ENCODE measurements at places on chromosomes 4 and X.

GRCh38 chrX:44343412-44344141 lies at the start of gene EFHC2:
Gene EFHC2, minus strand, starts transcription at chrX:44343672. Its CDS starts 84 bp downstream, at chrX:44343588.
- no peak for DNase-seq

- no peak for DNase-seq
Observed at GRCh38 chrX:3257471-3257870, 89.0 kb downstream of the MXRA5 start.

DNA sequence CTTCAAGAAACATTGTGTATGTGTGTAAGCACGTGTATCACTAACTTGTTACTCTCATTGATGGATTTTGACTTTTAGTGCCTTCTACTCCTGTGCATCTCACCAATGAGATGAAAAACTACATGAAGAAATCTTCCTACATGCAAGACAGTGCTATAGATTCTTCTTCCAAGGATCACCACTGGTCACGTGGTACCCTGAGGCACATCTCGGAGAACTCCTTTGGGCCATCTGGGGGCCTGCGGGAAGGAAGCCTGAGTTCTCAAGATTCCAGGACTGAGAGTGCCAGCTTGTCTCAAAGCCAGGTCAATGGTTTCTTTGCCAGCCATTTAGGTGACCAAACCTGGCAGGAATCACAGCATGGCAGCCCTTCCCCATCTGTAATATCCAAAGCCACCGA lies 86.5 kb downstream of the SLC10A6 start:
- no peak for DNase-seq

- DNase-seq: no peak
Observed at GRCh38 chr4:89303814-89304388, 3.7 kb downstream of the GPRIN3 start.

DNA sequence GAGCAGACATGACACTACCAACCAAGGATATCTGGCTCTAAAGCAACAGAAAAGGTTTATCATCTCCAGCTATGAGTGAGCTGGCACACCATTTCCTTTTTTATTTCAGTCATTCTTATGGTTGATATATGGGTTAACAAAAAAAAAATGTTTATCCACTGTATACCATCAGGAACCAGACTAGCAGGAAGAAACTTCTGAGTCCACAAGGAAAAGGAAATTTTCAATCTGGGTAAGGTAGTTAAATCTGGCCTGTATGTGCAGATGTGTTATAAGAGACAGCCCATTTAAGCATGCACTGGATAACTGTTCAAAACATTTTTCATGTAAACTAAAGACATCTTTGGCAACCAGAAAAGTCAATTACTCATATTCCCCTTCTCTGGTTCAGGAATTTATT lies 35.0 kb downstream of the AMMECR1 start:
- no peak for DNase-seq

GRCh38 chrX:40013266-40014195 lies 84.2 kb downstream of the BCOR start:
- peak; percentile 78 for DNase-seq

GRCh38 chr4:42816880-42817400 lies 75.6 kb upstream of the GRXCR1 start:
- DNase-seq: no peak

DNA sequence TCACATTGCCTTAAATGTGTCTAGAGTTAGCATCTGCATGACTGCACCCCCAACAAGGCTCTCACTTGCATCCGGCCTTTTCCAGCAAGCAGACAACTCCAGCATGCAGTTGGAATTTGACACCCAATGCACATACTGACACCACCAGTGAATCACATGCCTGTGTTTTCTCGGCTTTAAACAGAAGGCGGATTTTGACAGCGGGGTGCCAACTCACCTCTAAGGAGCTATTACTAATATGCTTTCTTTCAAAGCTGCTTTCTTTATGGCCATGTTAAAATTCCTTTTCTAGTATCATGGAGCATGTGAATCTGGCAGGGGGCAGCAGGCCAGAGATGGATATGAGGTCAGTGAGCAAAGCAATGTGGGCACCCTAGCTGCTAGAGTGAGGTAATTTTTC lies 78.0 kb upstream of the CLNK start:
- DNase-seq: peak; percentile 3

GRCh38 chr4:101367201-101367600 lies 19.9 kb upstream of the PPP3CA start:
- peak; percentile 32 for DNase-seq

DNA sequence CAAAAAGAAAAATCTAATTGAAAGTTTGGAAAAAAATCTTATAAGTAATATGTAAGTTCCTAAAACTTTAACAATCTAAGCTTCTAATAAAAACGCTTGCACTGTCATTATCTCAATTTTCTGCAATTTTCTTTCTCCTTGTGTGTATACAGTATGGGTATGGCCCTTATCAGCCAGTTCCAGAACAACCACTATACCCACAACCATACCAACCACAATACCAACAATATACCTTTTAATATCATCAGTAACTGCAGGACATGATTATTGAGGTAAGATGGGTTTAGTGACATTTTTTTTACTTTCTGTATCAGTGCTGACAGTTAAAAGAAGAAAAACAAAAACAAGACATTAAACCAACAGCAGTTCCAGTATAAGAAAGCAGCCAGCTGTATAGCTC lies 4.9 kb downstream of the STATH start:
- DNase-seq: no peak

DNA sequence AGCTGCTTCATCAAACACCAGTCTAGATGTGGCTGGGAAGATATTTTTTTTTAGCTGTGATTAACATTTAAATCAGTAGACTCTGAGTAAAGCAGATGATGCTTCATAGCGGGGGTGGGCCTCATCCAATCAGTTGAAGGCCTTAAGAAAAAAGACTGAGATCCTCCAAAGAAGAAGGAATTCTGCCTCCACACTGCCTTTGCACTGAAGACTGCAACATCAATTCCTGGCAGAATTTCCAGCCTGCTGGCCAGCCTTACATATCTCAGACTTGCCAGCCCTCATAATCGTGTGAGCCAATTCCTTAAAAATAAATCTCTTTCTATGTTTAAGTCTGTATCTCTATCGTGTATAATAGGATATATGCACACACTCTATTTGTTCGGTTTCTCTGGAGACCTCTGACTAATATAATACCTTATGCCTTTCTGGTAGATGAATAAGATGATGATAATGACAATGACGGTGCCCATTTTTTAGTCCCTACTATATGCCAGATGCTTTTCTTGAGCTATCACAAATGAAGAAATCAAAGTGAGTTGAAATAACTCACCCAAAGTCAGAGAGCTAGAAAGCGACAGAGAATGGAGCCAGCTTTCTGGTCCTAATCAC lies 66.1 kb upstream of the SOD3 start:
- DNase-seq: no peak

DNA sequence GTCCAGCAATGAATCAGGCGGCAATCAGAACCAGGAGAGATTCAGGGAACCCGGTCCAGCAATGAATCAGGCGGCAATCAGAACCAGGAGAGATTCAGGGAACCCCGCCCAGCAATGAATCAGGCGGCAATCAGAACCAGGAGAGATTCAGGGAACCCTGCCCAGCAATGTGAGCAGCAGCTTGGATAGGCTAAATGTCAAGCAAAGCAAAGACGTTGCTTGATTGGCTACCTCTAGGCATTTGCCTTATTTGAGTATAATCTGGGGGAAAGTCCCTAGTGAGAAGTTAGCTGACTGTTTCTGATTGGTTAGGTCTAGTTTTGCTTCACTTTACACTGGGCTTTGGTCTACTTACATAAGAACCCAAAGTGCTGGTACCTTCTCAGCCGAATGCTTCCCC lies 1212.2 kb upstream of the TENM3 start:
- no peak for DNase-seq

DNA sequence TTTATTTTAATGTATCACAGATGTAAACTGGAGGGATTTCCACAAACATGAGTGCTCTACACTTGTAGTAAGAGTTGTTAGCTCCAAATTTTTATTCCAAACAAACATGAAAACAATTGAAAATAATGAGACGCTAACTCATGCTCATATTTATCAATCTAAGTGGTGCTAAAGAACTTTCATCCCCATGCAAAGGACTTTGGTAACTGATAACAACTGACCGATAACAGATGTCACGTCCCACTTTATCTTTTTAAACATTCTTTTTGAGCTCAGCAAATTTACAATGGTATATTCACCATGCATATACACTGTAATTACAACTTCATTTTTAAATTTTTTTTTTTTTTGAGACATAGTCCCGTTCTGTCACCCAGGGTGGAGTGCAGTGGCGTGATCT lies 15.6 kb upstream of the MAOA start:
- DNase-seq: no peak
